Omental fat pad (tissue), 4 donors: ENCODE measurements at places on chromosomes 12 and 14. TPM values are rescaled to one million over a fixed set of nuclear protein-coding genes. Genes with fewer than 3 reads are reported as not detected.

GRCh38 chr12:105483691-105484090, 153.2 kb downstream of the C12orf75 start:
- DNase-seq = no peak

DNA sequence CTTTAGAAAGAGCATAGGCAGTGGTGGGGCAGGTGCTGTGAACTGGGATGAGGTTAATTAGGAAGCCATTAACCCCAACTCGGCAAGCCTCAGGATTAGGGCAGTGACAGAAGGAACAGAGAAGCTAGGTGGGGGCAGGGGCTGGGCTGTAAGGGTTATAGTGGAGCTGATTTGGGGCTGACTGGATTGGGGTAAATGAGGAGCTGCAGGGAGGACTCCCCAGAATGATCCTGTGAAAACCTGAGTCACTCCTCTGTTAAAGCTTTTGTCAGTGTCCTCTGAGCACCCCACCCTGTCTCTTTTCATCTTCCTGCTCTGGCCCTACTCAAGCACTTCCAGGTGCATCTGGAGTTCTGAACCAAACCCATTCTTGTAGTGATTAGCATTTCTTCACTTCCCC, 4.4 kb downstream of the KLC1 start:
- DNase-seq = no peak

Gene SELPLG
- total RNA-seq = 17.5 TPM

- DNase-seq = no peak
These were observed 3.5 kb downstream of the RPS6KL1 start for GRCh38 chr14:74919421-74920165.

Gene EPYC
- total RNA-seq = not detected

Gene GALNT16
- total RNA-seq = 6.5 TPM

GRCh38 chr12:31815096-31815495, 86.3 kb upstream of the AMN1 start:
- no peak for DNase-seq

DNA sequence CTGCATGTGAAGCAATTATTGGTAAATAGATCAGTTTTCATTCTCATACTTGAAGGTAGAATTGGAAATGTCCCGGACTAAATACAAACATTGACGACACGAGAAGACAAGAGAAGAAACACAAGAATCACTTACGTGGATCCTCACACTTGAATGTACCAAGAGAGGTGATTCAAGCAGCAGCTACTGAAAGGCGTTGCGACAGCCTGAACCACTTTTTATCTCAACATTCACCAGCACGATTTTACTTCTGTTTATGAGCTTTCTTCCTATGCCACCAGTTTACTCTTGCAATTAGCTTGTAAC, 3.6 kb upstream of the FZD10 start:
- no peak for DNase-seq

DNA sequence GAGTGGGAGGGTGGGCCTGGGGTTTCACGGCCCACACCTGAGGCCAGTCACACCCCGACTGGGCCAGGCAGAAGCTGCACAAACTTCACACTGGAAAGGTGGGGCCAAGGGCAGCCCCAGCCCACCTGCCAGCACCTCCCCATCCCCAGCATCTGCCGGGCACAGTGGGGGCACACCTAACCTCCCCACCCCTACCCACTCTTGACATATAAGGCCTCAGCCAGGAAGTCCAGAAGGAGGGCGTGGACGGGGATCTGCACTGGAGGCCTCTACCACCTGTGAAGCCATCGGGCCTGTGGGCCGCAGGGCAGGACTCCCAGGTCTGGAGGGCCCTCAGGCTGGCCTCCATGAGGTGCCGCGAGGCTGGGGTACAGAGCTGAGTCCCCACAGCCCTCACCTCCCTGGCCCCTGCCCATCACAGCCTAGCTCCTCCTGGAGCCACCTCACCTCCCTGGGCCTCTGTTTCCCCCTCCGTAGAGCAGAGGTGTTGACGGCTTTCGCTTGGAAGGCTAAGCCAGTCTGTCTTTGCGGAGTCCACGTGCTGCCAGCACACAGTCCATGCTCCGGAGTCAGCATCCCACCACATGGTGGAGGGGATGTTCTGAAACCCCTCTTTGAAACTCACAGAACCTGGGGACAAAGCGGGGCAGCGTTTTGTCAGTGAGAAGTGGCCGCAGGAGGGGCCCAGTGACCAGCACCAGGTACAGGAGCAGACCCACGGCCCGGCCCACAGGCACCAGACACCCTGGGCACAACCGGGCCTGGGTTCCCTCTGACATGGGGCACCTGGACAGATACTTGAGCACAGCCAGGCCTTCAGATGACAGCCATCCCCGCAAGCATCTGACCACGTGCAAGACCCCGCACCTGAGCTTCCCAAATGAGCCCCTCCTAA, 38.2 kb upstream of the INF2 start:
- no peak for DNase-seq

DNA sequence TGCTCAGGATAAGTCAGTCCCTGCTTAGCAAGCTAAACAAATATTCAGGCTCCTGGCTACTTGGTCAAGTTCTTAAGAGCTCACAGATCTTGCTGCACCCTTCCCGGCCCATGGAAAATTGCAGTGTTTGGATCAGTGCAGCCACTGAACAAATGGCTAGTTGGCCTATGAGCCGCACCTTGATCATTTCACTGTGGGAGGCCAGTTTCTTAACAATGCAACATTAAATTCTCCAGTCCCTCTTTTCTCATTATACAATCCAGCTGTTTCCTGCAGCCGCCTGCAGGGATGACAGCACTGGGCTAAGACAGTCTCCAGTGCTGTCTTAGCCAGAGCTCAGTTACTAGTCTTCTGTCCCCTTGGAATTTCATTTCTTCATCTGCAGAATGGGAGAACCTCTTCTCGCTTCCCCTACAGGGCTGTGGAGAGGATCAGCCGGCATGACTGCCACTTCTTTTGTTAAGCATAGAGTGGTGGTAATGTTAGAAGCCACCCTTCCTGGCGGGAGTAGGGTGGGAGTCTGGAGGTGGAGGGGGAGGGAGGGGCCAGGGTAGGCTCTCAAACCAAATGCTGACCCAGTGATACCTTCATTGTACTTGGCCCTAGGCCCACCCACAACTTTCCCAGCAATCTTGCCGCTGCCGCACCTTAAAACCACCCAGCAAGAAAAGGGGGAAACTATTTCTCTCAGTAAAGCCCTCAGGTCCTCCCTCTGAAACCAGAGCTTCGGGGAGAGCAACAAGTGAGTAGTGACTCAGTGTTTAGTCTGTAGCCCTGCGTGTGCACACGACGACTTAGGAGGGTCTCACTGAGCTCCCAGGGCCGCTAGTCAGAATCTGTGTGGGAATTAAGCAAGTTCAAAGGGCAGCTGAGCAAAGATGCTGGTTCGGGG, 145.7 kb downstream of the NUAK1 start:
- DNase-seq = no peak

- no peak for DNase-seq
These were observed 195.8 kb downstream of the TSPAN9 start for GRCh38 chr12:3272958-3273357.

DNA sequence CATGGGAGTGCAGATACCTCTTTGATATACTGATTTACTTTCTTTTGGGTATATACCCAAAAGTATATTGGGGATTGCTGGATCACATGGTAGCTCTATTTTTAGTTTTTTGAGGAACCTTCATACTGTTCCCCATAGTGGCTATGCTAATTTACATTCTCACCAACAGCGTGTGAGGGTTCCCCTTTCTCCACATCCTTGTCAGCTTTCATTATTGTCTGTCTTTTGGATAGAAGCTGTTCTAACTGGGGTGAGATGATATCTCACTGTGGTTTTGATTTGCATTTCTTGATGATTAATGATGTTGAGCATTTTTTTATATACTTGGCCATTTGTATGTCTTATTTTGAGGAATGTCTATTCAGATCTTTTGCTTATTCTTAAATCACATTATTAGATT, 44.1 kb upstream of the JDP2 start:
- DNase-seq = no peak

GRCh38 chr12:99529966-99530365, 117.6 kb upstream of the GARIN6 start:
- no peak for DNase-seq

Gene PXMP2
- 30.9 TPM for total RNA-seq

GRCh38 chr12:65470256-65470655, 191.8 kb downstream of the MSRB3 start:
- DNase-seq = no peak

Gene CABP1
- total RNA-seq = 2.1 TPM

DNA sequence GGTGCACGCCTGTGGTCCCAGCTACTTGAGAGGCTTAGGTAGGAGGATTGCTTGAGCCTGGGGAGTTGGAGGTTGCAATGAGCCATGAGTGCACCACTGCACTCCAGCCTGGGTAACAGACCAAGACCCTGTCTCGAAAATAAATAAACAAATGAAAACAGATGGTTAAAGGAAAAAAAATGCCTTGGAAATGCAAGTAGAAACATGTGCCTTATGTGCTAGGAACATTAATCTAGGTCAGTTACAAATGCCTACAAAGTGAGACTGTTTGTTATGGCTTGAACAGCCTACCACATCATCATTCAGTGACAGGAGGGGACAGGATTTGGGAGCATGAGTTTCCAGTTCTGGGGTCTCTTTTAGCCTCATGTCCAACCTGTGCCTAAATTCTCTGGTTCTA, 52.4 kb upstream of the BCAT1 start:
- DNase-seq = no peak

GRCh38 chr12:3920351-3921150, 47.4 kb upstream of the PARP11 start:
- no peak for DNase-seq

Gene TAS2R14
- 4.0 TPM for total RNA-seq

DNA sequence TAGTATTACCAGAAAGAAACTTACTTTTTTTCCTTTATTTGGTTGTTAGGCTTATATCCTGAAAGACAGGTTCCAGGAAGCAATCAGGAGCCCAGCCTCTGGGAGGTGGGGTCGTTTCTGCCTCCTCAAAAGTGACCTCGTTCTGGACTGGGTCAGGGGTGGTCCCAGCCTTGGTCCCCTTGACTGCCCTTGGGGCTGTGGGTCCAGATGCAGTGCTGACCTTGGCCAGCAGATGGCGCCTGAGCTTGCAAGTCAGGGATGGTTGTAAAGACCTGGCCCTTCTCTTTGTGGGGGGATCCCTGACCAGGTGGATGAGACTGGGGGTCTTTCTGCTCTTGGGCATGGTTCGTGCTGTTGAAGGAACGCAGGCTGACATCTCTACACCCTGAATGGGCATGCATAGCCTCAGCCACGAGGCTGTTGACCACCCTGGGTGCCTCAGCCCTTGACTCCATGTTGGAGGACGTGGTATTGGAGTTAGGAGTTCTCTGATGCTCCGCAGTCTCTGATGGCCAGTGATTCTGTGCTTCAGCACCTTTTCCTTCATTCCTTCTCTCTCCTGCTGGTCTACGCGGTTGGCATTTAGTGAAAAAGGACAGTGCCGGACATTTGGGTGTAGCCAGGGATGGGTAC, 62.4 kb downstream of the ADCK1 start:
- peak; percentile 90 for DNase-seq

Gene NKX2-1
- not detected for total RNA-seq

Gene HNRNPA1
- 416 TPM for total RNA-seq

- no peak for DNase-seq
These were observed 2.3 kb downstream of the MTERF2 start for GRCh38 chr12:106984588-106985137.

- DNase-seq = no peak
These were observed 121.6 kb downstream of the TMEM132C start for GRCh38 chr12:128388461-128389000.

GRCh38 chr14:97894552-97894951, 1097.4 kb downstream of the VRK1 start:
- DNase-seq = no peak

DNA sequence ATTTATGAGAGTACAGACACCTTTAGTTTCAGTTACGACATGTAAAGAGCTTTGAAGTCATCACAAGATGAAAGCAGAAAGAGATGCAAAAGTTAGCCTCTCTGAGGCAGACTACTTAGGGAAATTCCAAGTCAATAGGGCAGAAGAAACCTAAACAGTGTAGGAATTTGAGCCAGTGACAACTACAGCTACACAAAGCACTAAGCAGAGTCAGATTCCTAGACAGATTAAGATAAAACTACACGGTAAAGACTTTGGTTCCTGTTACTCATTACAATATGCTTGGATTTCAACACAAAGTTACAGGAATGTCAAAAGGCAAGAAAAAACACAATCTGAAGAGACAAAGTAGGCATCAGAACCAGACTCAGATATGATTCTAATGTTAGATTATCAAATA, 1302.3 kb downstream of the FSCB start:
- no peak for DNase-seq

Gene TTLL5
- 23.7 TPM for total RNA-seq

DNA sequence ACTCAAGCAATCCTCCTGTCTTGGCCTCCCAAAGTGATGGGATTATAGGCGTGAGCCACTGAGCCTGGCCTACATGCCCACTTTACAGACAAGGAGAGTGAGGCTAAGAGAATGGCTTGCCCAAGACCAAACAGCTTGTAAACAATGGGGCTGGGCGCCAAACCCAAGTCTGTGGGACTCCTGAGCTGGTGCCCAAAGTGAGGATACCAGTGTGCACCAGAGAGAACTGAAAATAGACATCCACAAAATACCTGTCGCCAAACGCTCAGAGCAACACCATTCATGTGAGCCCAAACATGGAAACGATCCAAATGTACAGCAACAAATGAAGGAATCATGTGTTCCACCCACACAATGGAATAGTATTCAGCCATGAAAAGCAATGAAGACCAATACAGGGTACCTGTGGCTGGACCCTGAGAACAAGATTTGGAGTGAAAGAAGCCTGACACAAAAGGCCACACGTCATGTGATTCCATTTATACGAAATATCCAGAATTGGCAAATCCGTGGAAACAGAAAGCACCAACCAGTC, 38.2 kb downstream of the CCNK start:
- DNase-seq = no peak

- no peak for DNase-seq
These were observed 19.5 kb upstream of the NUBPL start for GRCh38 chr14:31541702-31542101.
